ENCODE measurements at places on chromosomes 4 and X.

GRCh38 chr4:158796370-158797140, 27.7 kb downstream of the FNIP2 start:
- peak; percentile 95 for DNase-seq

- DNase-seq, result no peak
Observed at GRCh38 chr4:5891563-5892322, 1.1 kb downstream of the CRMP1 start.

- DNase-seq, result no peak
Observed at GRCh38 chr4:180947425-180947824, 1295.8 kb upstream of the TENM3 start.

GRCh38 chr4:159547645-159548308, 444.9 kb downstream of the RAPGEF2 start:
- no peak for DNase-seq

- no peak for DNase-seq
Observed at GRCh38 chr4:176066757-176067156, 1.1 kb downstream of the WDR17 start.

DNA sequence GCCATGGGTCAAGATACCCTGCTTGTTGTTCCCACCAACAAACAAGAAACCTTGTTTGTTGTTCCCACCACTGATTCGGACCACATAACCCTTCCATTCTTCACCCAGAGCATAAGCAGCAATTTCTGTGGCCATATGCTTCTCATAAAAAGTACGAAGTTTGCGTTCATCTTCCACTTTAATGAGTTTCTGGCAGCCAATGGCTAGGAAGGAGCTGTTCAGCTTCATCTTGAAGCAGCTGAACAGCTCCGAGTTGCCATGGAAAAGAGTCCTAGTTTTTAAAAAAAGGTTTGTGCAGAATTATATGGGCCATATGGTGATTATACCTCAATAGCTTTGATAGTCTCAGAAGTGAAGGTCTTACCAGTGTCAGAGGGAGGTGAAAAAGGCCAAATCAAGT, 65.3 kb downstream of the ENOPH1 start:
- no peak for DNase-seq

DNA sequence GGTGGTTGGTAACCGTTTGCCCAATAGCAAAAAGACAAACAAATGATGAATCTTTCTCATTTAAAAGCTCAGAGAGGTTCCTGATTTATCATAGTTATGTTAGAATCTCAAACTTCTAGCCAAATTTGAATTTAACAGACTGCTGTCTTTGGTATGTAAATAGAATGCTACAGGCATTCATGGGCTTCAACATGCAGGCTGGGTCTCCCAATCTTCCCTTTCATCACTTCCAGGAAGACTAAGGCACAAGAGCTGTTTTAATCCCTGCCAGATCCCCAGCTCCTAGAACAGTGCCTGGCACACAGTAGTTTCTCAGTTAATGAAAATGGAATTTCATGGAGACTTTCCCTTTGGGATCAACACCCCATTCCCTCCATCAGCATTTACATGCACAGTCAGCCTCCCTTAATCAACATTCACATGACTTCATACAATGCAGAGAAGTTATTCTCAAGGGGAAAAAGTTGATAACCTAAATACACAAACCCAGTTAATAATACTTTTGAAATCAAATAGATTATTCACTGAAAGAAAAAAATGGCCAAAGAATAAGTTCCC, 107.6 kb upstream of the C1QTNF7 start:
- DNase-seq, result no peak

DNA sequence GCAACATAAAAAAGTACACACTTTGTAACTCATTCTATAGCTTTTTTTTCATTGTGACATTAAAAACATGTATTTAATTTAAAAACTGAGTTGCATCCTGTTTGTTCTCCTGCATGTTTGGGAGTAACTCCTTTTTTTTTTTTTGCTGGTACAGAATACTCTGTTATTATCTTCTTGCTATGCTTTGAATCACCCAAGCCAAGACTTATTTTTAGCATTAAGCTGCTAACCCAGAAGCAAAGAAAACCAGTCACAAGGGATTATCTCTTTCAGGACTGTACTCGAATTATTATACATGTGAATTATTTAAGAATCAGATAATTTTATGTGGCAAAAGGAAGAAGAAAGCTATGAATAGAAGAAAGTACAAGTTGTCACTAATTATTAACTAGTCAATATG, 194.9 kb downstream of the ADAMTS3 start:
- DNase-seq, result no peak

DNA sequence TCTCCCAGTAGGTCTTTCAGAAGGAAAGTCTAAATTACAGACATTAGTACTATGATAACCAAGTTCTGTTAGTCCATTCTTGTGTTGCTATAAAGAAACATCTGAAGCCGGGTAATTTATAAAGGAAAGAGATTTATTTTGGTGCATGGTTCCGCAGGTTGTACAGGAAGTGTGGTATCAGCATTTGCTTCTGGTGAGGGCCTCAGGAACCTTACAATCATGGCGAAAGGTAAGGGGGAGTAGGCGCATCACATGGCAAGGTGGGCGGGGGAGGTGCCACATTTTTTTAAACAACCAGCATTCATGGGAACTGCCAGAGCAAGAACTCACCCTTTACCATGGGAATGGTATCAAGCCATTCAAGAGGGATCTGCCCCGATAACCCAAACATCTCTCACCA, 26.2 kb upstream of the USP46 start:
- no peak for DNase-seq

DNA sequence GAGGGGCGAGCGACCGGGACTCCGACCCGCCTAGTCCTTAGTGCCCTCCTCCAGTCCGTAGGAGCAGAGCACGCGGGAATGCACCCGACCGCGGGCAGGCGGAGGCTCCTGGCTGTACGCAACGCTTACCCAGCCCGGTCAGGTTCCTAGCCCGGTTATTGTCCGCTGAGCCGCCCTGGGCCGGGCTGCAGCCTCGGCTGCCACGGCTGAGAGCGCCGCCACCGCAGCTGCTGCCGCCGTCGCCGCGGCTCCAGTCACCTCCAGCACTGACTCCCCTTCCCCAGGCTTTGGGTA, at the start of gene AMER1:
Gene AMER1, minus strand, starts transcription at position 268 of the 294 bp plus-strand sequence. CDS start 12,422 bp downstream, outside the sequence.
- peak; percentile 78 for DNase-seq

- DNase-seq, result peak; percentile 10
Observed at GRCh38 chr4:48979914-48980579, 6.0 kb upstream of the CWH43 start.

- DNase-seq, result peak; percentile 31
Observed at GRCh38 chr4:128854433-128854832, 44.9 kb downstream of the JADE1 start.

DNA sequence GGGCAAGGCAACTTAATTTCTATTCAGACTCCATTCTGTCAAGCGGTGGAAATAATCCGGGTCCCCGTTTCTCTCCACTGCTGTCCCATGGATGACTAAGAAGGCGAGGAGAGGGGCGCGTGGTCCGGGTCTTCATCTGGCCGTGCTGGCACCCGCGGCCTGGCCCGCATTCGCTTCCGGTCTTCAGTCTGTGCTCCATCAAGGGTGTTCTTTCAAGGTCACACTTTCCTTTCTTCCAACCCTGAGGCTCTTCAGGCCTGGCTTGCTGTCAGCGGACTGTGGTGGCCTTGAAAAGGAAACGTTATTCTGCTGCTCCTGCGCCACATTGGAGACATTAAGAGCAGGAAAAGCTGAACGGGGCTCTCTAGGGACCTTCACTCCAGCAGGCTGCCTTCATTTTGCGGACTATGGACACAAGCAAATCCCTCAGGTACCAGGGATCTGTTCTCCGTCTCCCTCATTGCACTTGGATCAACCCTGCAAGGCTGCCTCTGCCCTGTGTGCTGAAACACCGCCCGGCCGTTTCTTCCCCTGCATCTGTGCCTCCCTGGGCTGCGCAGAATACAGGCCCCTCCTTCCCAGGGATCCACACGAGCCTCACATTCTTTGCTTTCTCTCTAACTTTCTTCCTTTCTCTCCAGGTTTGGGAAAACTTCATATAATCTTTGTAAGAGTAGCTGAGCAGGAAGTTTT, 5.7 kb upstream of the SLC25A4 start:
- DNase-seq, result no peak

DNA sequence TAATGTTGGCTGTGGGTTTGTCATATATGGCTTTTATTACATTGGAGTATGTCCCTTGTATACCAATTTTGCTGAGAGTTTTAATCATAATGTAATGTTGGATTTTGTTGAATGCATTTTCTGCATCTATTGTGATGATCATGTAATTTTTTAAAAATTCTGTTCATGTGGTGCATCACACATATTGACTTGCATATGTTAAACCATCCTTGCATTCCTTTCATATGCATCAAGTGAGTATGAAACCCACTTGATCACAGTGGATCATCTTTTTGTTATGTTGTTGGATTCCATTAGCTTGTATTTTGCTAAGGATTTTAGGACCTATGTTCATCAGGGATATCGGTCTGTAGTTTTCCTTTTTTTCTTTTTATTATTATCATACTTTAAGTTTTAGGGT, 12.1 kb downstream of the HEPH start:
- no peak for DNase-seq

DNA sequence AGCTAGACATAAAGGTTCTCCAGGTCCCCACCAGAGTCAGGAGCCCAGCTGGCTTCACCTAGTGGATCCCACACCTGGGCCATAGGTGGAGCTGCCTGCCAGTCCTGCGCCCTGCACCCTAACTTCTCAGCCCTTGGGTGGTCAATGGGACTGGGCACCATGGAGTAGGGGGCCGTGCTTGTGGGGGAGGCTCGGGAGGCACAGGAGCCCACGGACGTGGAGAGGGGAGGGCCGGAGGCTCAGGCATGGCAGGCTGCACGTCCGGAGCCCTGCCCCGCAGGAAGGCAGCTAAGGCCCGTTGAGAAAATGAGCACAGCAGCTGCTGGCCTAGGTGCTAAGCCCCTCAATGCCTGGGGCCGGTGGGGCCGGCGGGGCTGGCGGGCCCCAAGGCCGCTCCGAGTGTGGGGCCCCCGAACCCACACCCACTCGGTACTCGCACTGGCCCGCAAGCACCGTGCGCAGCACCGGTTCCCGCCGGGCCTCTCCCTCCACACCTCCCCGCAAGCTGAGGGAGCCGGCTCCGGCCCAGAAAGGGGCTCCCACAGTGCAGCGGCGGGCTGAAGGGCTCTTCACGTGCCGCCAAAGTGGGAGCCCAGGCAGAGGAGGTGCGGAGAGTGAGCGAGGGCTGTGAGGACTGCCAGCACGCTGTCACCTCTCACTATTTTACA, 291.1 kb downstream of the KLHL4 start:
- DNase-seq, result no peak

DNA sequence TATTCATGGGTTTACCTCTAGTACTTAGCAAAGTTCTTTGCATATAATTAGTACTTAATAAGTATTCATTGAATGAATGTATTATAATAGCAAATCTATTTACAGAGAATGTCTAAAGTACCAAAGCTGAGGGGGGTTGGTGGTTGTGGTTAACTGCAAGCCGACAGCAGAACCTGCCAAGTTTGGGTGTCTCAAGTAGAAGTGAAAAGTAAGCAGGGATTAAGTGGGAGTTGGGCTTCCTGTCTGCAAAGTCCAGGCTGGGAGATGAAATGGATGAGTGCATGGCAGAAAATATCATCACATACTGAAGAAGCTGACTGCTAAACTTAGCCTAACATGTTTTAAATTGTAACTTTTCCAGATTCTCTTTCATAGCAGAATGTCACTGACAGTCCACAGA, 169.6 kb downstream of the CAMK2D start:
- DNase-seq, result peak; percentile 4

DNA sequence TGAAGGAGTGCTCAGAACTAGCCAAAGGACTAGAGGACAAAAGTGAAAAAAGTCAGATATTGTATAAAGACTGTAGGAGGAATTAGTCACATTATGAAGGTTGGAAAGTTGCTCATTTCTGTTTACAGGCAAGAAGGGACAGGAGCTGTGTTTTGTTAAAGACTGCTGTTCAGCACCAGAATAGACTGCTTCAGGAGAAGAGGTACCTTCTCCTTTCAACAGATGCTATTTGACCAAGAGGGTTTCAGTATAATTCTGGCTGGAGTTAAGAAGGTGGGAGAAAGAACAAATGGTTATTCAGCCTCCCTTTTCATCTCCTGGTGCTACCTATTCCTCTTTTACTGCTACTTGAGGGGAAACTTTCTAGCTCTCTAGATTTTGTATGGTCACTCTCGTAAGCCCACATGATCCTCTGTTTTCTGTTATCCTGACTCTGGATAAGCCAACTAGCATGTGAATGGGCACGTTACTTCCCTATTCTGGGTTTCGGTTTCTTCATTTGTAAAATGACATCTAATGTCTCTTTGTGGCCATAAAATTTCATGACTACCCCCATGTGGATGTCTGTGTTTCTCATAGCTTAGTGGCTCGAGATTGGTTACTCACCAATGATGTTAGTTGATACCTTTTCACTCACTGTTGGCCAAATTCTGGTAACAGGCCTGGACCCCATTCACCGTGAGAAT, 68.9 kb downstream of the SH2D1A start:
- peak; percentile 55 for DNase-seq

Data from suppressor macrophage (primary cell).